Activated CD4-positive, alpha-beta T cell treated with anti-CD3 and anti-CD28 coated beads, Interleukin-2, amount 10 ng/mL, durations not matched to agents 7 days and 5 days (primary cell): ENCODE measurements at places on chromosomes 1 and 21. TPM values are rescaled to one million over a fixed set of nuclear protein-coding genes. Genes with fewer than 3 reads are reported as not detected.

The CHRM3 gene
- total RNA-seq = 0.27 TPM

The TMEM269 gene
- total RNA-seq = 0.25 TPM

The SHCBP1L gene
- not detected for total RNA-seq

The AVPR1B gene
- not detected for total RNA-seq

The PRAMEF17 gene
- total RNA-seq = not detected

The CNKSR1 gene
- total RNA-seq = 6.4 TPM

The TRIM17 gene
- total RNA-seq = 0.99 TPM

The S100A16 gene
- not detected for total RNA-seq

The PLA2G5 gene
- not detected for total RNA-seq

The IL24 gene
- not detected for total RNA-seq

- no peaks in the 10 kb centered on the region for H3K36me3 ChIP-seq
- H3K27ac ChIP-seq = no peak overlapping the region
- H3K27me3 ChIP-seq = peaks cover 21% of the 10 kb centered on the region
- no peak for DNase-seq
- H3K4me1 ChIP-seq = peaks cover 21% of the 10 kb centered on the region
- no peak overlapping the region for H3K4me3 ChIP-seq
These were observed 7.6 kb downstream of the ADGRB2 start for GRCh38 chr1:31756578-31756977.

- peaks cover 10% of the 10 kb centered on the region for H3K27me3 ChIP-seq
- H3K36me3 ChIP-seq = no peaks in the 10 kb centered on the region
- H3K4me1 ChIP-seq = no peaks in the 10 kb centered on the region
- no peak overlapping the region for H3K4me3 ChIP-seq
These were observed 15.2 kb downstream of the S100A11 start for GRCh38 chr1:152021569-152021968.

- no peak for DNase-seq
- H3K27ac ChIP-seq = peak overlapping the region; percentile 10
- H3K4me3 ChIP-seq = no peak overlapping the region
- H3K27me3 ChIP-seq = no peaks in the 10 kb centered on the region
These were observed 185.1 kb downstream of the DHRS3 start for GRCh38 chr1:12432897-12433296.

DNA sequence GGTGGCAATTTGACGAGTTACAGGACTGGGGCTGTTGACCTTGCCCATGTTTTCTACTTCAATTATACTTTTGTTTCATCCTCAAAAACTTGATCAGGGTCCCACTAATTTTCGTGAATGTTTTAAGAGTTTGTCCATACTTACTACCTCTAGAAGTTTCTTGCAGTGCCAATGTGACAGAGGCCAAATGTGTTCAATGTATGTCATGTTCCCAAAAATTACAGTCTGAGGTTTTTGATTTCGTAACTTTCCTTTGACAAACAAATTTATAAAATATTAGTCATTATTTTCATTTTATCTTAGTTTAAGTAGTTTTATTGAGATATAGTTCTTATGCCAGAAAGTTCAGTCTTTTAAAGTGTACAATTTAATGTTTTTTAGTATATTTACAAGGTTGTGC, 15.3 kb downstream of the VPS13D start:
- H3K4me3 ChIP-seq = no peak overlapping the region
- H3K27me3 ChIP-seq = no peaks in the 10 kb centered on the region
- no peak overlapping the region for H3K27ac ChIP-seq
- peaks cover 28% of the 10 kb centered on the region for H3K36me3 ChIP-seq

DNA sequence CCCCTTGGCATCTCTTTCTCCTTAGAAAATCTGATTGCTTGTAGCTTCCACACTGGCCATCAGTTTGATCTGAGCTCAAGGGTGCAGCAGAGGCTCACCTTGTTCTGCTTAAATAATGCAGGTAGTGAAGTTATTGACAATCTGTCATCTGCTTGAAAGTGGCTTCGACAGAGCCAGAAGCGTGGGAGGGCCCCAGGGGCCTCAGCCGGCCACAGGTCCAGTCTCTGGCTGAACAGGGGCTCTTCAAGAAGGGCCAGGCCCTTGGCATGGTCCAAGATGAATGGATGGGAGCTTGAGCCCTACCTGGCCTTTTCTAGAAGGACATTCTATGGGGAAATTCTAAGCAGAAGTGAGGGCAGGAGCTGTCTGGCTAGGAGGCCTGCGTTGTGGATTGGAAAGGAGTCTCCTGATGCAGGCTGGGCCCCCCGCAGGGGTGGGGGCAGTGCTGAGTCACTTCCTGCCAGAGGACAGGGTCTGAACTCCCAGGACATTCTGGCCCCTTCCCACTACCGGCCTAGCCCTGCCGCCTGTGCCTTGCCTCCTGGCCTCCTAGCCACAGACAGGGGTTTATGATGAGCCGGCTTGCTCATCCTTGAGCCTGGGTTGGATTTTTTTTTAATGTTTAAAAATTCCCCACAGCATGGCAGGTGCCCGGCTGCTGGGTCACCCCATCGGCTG, 162.3 kb upstream of the VAMP3 start:
- no peak overlapping the region for H3K27ac ChIP-seq
- H3K4me3 ChIP-seq = no peak overlapping the region
- H3K4me1 ChIP-seq = no peaks in the 10 kb centered on the region
- no peaks in the 10 kb centered on the region for H3K36me3 ChIP-seq
- DNase-seq = no peak

GRCh38 chr1:29725262-29725661, 488.9 kb downstream of the PTPRU start:
- DNase-seq = no peak
- H3K4me3 ChIP-seq = no peak overlapping the region
- no peaks in the 10 kb centered on the region for H3K4me1 ChIP-seq
- no peak overlapping the region for H3K27ac ChIP-seq
- no peaks in the 10 kb centered on the region for H3K27me3 ChIP-seq

DNA sequence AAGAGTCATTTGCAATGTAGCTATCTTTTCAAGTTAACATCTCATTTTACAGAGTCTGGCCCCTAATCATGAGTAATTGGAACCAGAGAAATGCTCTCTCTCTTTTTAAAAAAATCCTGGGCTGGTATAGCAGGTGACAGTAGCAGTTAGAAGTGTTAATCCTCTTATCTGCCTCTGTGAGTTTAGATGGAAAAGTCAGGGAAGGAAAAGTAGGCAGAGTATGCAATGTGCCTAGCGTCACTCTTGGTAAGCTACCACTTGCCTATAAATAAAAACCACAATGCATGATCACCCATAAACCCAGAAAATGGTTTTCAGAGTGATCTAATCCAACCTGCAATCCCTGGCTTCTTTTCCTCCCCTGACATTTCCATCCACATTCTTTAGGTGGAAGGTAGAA, 43.2 kb downstream of the UTP25 start:
- H3K27ac ChIP-seq = no peak overlapping the region
- H3K4me1 ChIP-seq = no peaks in the 10 kb centered on the region
- DNase-seq = no peak
- H3K27me3 ChIP-seq = peaks cover 29% of the 10 kb centered on the region
- H3K36me3 ChIP-seq = no peaks in the 10 kb centered on the region

DNA sequence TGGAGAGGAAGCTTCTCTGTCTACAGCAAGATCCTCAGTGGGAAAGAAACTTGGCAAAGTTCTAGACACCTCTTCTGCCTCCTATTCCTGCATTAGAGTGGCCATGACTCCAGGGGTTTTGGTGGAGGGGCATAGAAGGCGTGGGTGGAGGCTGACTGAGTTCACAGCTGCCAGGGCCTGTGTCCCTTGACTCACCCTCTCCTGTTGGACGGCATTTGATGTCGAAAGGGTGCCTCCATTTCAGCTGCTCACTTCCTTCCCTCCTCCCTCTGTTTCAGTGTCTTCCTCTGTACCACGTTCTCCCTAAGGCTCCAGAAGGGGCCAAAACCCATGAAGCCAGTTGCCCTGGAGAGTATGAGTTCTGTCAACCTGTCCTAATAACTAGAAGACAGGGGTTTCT, 632 bp downstream of the TMEM79 start:
- no peak overlapping the region for H3K27ac ChIP-seq
- peaks cover 38% of the 10 kb centered on the region for H3K4me1 ChIP-seq
- no peaks in the 10 kb centered on the region for H3K27me3 ChIP-seq
- H3K36me3 ChIP-seq = peaks cover 16% of the 10 kb centered on the region

DNA sequence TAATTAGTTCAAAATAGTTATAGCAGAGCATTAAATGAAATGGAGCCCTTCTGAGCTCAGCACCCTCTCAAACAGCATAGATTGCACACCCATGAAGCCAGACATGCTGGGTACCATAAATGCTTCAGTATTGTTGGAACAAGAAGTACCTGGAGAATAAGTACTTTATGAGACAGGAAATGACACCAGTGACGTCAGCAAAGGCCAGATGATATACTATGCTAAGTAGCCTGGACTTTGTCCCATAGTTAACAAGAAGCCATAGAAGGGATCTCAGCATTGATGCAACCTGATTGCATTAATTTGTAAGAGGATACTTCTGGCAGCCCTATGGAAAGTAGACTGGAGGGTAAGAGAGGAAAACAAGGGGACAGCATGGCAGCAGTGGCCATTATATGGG, 16.3 kb upstream of the GADD45A start:
- no peak overlapping the region for H3K4me3 ChIP-seq
- H3K27ac ChIP-seq = no peak overlapping the region
- no peaks in the 10 kb centered on the region for H3K36me3 ChIP-seq
- peaks cover 29% of the 10 kb centered on the region for H3K27me3 ChIP-seq

DNA sequence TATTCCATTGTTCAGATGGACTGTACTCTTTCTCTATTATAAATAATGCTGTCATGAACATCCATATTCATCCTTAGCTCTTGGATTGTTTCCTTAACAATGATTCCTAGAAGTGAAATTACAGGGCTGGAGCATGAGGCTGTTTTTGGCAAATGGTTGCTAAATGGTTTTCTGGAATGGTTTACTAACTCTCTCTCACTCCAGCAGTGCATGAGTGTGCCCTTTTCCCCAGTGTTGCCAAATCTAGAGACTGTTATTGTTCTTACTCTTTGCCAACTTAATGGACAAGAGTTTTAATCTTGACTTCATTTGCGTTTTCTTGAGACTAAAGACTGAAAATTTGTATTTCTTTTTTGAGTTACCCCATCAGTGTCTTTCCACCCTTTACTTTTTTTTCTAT, 113.0 kb downstream of the PAPPA2 start:
- H3K27ac ChIP-seq = no peak overlapping the region
- no peaks in the 10 kb centered on the region for H3K36me3 ChIP-seq
- no peak overlapping the region for H3K4me3 ChIP-seq
- DNase-seq = no peak
- H3K4me1 ChIP-seq = no peaks in the 10 kb centered on the region

DNA sequence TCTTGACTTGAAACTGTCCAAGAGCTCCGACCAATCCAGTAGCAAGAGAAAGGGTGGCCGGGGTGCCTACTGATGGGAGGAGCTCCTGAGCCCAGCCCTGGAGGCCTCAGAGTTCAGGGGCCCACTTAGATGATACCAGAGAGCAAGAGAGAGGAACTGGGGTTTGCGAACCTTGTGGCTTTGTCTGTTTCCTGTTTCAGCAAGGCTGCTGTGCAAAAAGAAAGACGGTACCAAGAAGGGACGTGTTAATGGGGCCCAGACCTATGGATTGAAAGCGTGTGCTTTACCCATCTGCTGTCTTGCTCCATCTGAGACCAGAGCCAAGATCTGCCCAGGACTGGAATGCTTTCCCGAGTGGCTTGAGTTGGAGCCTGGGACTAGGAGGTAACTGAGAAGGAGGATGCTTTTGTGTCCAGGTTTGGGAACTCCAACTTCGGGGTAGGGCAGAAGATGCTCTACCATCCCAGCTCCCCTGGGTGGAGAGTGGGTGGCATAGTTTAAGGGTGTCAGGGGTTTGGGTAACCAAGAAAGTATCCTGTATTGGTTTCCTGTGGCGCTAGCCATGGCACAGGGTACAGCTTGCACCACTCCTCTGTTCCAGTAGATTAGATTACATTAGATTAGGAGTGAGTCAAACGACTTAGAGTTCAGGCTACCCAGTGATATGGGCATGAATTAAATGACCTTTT, at the start of gene TRAF3IP3:
TRAF3IP3 (plus strand) TSS at position 128 of the 689 bp plus-strand sequence. CDS start 3,987 bp downstream, outside the sequence.
- H3K36me3 ChIP-seq = peaks cover 59% of the 10 kb centered on the region
- peak; percentile 88 for DNase-seq
- peak within 1 kb of the TSS; percentile 91 for H3K4me3 ChIP-seq
- H3K27me3 ChIP-seq = no peaks in the 10 kb centered on the region
- peaks cover 74% of the 10 kb centered on the region for H3K4me1 ChIP-seq
- peak within 1 kb of the TSS; percentile 93 for H3K27ac ChIP-seq

- H3K4me3 ChIP-seq = no peak overlapping the region
- no peak overlapping the region for H3K27ac ChIP-seq
- H3K36me3 ChIP-seq = no peaks in the 10 kb centered on the region
These were observed 30.6 kb upstream of the CACNA1E start for GRCh38 chr1:181452746-181453145.

GRCh38 chr21:44490405-44490804, 35.1 kb downstream of the LRRC3 start:
- no peak for DNase-seq
- H3K4me1 ChIP-seq = peaks cover 6% of the 10 kb centered on the region
- peaks cover 2% of the 10 kb centered on the region for H3K27me3 ChIP-seq
- no peak overlapping the region for H3K27ac ChIP-seq
- peaks cover 9% of the 10 kb centered on the region for H3K36me3 ChIP-seq

GRCh38 chr1:205918955-205919746, 24.1 kb downstream of the SLC26A9 start:
- H3K27me3 ChIP-seq = no peaks in the 10 kb centered on the region
- H3K36me3 ChIP-seq = no peaks in the 10 kb centered on the region
- H3K4me3 ChIP-seq = no peak overlapping the region
- H3K4me1 ChIP-seq = peaks cover 2% of the 10 kb centered on the region
- peak; percentile 78 for DNase-seq

GRCh38 chr1:66563941-66564630, 30.1 kb downstream of the SGIP1 start:
- H3K27ac ChIP-seq = no peak overlapping the region
- no peak overlapping the region for H3K4me3 ChIP-seq
- no peaks in the 10 kb centered on the region for H3K36me3 ChIP-seq

- H3K27ac ChIP-seq = no peak overlapping the region
- peaks cover 2% of the 10 kb centered on the region for H3K36me3 ChIP-seq
- DNase-seq = no peak
- peaks cover 37% of the 10 kb centered on the region for H3K27me3 ChIP-seq
These were observed 56.3 kb downstream of the PALMD start for GRCh38 chr1:99702221-99702620.

- peaks cover 35% of the 10 kb centered on the region for H3K4me1 ChIP-seq
- no peak overlapping the region for H3K4me3 ChIP-seq
- H3K27ac ChIP-seq = no peak overlapping the region
- peaks cover 13% of the 10 kb centered on the region for H3K36me3 ChIP-seq
- DNase-seq = no peak
These were observed 119.6 kb upstream of the RUNX1 start for GRCh38 chr21:35168735-35169134.

GRCh38 chr1:174090471-174090870, 68.3 kb upstream of the RC3H1 start:
- no peak overlapping the region for H3K4me3 ChIP-seq
- peaks cover 3% of the 10 kb centered on the region for H3K27me3 ChIP-seq
- no peaks in the 10 kb centered on the region for H3K4me1 ChIP-seq
- H3K36me3 ChIP-seq = no peaks in the 10 kb centered on the region
- H3K27ac ChIP-seq = no peak overlapping the region
- DNase-seq = no peak

DNA sequence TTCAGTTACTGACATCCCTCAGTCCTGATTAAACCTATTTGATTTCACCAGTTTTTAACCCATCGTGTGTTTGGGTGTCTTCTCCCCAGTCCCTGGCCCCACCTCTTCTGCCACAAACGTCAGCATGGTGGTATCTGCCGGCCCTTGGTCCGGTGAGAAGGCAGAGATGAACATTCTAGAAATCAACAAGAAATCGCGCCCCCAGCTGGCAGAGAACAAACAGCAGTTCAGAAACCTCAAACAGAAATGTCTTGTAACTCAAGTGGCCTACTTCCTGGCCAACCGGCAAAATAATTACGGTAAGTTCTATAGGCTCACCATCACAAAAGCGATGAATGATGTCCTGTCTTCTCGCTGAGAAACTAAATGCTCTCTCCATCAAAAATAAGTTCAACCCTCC, 28.7 kb downstream of the NBPF3 start:
- no peak overlapping the region for H3K27ac ChIP-seq
- H3K36me3 ChIP-seq = no peaks in the 10 kb centered on the region
- H3K4me1 ChIP-seq = no peaks in the 10 kb centered on the region
- no peak overlapping the region for H3K4me3 ChIP-seq
- peak; percentile 28 for DNase-seq
- H3K27me3 ChIP-seq = no peaks in the 10 kb centered on the region
